MG63 (cell line): ENCODE measurements at places on chromosomes 11 and 22.

GRCh38 chr11:116406042-116406441 is 366.7 kb downstream of the BUD13 start:
- DNase-seq = no peak

GRCh38 chr11:3893311-3893710 is 37.8 kb downstream of the STIM1 start:
- no peak for DNase-seq

- DNase-seq = no peak
Measured at GRCh38 chr11:47109051-47109726, 67.5 kb downstream of the ARFGAP2 start.

GRCh38 chr11:121467965-121468364 is 15.2 kb upstream of the SORL1-AS1 start:
- no peak for DNase-seq

DNA sequence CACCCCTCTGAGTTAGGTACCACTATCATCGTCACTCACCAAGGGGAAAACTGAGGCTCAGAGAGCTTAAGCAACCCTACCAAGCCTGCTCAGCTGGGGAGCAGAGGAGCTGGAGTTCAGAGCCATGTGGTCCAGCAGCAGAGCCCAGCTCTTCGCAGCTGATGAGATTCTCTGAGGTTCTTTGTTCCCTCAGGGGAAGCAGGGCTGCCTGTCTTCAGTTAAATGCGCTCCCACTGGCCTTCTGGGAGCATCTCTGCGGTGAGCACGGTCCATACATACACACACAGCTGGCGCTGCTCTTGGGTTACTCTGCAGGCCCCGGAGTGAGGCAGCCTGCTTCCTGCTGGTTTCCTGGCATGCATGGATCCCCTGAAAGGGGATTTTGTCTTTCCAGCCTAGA is 5.2 kb upstream of the PTGDR2 start:
- DNase-seq = no peak

- no peak for DNase-seq
Measured at GRCh38 chr11:123230346-123230745, 35.3 kb upstream of the CLMP start.

DNA sequence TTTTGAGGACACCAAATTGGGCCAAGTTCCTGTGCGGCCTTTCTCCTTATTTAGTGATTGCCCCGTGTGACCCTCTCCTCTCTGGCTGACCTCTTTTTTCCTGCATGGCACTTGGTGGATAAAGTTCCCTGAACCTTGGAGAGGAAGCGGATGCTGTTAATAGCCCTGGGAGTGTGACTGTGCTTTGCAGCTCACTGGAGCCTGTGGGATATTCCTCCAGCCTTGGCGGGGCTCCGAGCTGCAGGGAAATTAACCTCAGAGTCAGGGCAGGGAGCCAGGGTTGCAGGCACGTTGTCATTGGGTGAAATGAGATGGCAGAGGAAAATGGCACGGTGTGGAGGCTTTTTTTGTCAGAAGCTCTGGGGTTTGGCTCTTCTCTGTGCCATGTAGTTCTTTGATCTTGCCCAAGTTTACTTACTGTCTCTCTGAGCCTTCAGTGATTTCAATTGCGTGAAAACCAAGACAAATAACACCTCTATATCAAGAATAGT is 965 bp downstream of the OR9Q1 start:
- peak; percentile 96 for DNase-seq

DNA sequence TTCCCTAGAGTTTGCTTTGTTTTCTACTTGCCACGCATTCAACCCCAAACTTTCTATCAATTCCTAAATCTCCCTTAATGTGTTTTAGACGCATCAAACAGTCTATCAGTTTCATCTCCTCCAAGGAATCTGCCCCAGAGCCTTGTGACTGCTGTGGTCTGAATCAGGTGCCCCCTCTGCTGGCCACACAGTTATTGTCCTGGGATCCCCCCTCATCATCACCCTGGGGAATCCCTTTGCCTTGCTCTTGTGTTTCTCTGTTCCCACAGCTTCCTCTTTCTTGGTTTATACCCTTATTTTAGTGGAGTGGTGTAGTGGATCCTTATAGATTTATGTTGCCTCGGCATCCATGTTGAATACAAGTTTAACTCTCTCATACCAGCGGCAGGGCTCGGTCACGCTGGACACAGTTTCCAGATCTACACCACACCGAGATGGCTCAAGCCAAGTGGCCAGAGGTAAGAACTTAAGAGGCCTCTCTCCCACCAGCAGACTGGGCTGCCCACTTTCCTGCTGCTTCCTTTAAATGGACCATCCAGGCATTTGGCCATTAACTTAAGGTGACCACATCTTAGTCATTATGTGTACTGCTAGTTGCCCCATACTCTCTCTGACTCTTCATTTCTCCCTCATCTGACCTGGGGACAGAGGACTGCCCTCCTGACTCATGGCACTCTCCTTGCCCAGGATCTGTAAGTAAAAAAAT is 8.2 kb downstream of the UPB1 start:
- peak; percentile 38 for DNase-seq

DNA sequence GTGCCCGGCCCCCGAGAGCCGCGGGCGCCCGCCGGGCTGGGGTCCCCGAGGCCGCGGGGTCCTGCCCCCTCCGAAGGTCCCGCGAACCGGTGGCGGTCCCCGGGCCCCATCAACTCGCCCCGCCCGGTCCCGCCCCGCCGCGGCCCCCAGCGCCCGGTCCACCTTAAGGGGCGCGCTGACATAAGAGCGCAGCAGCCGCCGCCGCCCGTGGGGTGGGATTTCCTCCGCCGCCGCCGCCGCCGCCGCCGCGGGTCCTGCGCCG is at the start of gene ZDHHC8:
Gene ZDHHC8, plus strand, starts transcription at position 208 of the 262 bp plus-strand sequence. CDS start 144 bp downstream, outside the sequence.
- no peak for DNase-seq

GRCh38 chr11:13149991-13150390 is 127.6 kb upstream of the BMAL1 start:
- DNase-seq = no peak

DNA sequence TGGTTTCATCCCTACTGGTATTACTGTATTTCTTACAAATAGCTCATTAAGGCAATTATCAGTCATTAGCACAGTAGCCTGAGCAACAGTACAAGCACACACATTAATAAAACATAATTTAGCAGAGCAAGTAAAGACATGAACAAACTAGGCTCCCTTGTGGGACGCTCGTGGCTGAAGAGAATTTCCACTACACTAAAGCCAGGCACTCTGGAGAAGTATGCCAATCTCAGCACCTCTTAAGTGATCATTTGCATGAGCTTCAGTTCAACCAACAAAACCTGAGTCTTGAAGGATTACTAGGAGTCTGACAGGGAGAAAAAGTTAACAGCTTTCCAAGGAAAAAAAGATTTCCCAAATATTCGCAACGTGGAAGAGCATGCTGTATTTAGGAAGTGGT is 109.1 kb downstream of the LARGE1 start:
- DNase-seq = no peak

DNA sequence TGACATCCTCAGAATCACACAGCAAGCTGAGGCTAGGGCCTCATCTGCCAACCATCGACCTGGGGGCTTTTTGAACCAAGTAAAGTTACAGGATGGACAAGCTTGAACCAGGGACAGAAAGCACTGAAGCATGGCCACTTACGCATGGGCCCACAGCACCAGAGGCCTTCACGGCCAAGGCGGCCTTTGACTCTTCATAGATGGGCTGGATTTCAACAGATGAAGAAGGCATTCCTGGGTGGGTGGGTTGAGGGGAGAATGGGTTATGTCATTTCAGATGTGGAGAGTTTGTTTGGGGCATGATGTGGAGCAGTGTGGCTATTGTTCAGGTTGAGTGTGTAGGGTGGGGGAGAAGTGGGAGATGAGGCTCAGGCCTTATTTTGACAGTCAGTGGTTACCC is 60.2 kb downstream of the LRRC32 start:
- no peak for DNase-seq

- DNase-seq = peak; percentile 85
Measured at GRCh38 chr11:66327171-66328030, 8.8 kb downstream of the RIN1 start.

DNA sequence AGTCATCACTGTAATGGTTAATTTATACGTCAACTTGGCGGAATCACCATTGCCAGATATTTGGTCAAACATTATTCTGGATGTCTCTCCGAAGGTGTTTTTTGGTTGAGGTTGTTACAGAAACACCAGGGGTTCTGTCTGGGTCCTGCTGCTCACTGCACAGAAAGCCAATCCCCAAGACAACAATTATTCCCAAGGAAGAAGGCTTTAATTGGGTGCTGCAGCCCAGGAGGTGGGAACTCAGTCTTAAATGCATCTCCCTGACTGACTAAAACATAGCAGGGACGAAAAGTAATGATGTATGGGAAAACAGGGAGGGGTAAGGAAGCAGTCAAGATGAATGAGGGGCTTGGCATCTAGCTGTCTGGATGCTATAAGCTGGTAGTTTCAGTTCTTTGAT is 331.3 kb downstream of the TBC1D22A start:
- DNase-seq = no peak

GRCh38 chr11:88206751-88207150 is 31.5 kb upstream of the RAB38 start:
- DNase-seq = no peak

- no peak for DNase-seq
Measured at GRCh38 chr11:5226732-5227310, at the start of gene HBB. HBB (minus strand) TSS chr11:5227071; CDS start chr11:5227021, 50 bp downstream.

DNA sequence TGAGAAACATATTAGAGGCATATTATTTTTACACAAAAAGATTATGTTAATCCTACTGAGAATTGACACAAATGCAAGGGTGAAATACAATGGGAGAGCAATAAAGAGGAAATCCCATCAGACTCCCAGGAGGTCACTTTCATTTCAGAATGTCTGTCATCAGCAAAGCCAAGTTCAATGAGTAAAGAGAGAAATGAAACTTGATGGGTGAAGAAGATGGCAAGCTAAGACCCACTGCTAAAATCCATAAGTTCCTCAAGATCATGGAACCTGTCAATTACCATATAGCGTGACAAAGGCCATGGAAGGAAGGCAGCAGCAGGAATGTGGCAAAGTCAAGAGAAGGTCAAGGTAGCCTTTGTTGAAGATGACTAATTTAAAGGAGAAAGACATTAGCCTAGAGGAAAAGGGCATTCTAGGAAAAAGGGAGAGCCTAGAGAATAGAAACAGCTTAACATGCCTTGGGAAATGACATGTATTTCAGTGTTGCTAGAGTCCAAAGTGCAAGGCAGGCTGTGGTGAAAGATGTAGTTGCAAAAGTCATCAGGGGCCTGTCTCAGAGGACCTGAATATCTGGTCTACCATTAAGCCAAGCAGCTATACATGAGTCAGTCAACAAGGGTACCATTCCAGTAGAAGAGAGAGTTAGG is 43.1 kb downstream of the FAM168A start:
- DNase-seq = no peak

GRCh38 chr11:108468478-108468864 is 1.1 kb upstream of the C11orf65 start:
- no peak for DNase-seq

- DNase-seq = no peak
Measured at GRCh38 chr11:133842053-133842452, 3.3 kb downstream of the SPATA19 start.

DNA sequence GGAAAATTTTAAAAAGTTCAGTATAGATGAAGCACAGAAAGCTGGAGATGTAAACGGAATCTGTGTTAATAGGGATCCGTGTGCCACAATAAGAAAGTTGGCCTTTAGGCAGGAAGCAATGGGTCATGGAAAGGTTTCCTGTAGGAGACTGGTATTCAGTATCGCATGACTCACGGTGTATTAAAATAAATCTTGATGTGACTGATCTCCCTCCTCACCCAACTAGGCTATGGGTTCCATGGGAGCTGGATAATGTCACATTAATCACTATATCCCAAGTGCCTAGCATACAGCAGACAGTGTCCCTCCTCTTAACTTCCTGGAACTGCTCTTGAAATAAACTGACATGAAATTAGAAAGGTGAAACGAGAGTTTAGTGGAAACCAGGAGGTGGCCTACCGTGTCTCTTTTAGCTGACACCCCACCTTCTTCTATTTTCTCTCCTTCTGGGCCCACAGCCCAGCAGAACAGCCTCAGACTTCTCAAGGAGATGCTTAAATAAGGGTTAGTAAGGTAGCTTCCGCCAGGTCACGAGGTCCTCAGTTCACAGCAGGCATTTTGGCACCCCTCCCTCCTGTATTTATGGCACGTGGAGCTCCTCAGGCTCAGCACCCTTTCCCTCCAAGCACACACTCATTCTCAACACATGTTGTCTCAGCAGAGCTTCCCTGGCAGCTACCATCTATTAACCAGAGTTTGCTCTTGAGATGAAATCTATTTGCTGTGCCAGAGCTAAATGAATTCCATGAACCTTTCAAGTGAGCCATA is 118.8 kb downstream of the NXPE2 start:
- peak; percentile 35 for DNase-seq

- DNase-seq = no peak
Measured at GRCh38 chr11:119506436-119506835, 83.5 kb upstream of the THY1 start.

GRCh38 chr11:132126973-132127899 is 756.8 kb downstream of the NTM start:
- DNase-seq = peak; percentile 73

GRCh38 chr22:40320687-40321086 is 25.6 kb upstream of the ADSL start:
- DNase-seq = no peak

DNA sequence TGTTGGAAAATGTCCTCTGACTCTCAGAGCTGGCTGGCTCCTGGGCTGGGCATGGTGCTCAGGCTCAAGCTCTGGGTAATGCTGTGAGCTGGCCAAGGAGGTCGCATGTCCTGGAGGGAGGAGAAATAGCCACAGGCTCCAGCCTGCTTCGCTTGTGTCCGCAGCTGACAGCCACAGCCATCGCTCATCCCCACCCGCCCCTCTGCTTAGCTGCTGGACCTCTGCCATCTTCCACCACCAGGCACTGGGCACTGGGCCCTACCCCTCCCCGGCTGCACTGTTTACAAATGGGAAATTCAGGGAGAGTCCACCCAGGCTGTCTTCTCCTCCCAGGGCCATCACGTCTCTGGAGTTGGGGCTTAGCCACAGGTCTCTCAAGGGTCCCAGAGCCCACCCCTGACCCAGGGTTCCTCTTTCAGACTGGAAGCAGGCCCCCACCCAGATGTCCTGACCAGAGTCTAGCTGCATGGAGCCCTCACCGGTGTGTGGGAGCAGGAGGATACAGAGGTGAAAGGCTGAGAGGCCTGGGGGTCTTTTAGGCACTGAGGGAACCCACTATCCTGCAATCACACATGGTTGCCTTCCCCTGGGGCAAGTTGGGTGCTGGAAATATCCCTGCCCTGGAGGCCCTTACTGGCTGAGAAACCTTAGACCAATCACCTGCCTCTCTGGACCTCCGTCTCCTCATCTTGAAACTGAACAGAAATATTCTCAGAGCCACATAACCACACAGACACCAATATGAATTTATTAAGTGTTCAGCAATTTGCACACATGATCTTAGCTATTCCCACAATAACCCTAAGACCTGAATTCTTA is 62.7 kb downstream of the CD82 start:
- peak; percentile 88 for DNase-seq

- DNase-seq = no peak
Measured at GRCh38 chr22:31623592-31624304, 38.3 kb downstream of the PISD start.

GRCh38 chr11:107824668-107825369 is 33.8 kb downstream of the SLC35F2 start:
- DNase-seq = no peak
